ENCODE measurements at places on chromosomes 6 and 20. TPM values are rescaled to one million over a fixed set of nuclear protein-coding genes. Genes with fewer than 3 reads are reported as not detected.
A peak's percentile ranks its signal among the peaks of the same experiment; 100 is the strongest.

- DNase-seq, result no peak
Observed at GRCh38 chr6:132101535-132101934, 150.4 kb upstream of the CCN2 start.

GRCh38 chr6:158033751-158034702 lies 52.4 kb downstream of the SYNJ2 start:
- no peak for DNase-seq

DNA sequence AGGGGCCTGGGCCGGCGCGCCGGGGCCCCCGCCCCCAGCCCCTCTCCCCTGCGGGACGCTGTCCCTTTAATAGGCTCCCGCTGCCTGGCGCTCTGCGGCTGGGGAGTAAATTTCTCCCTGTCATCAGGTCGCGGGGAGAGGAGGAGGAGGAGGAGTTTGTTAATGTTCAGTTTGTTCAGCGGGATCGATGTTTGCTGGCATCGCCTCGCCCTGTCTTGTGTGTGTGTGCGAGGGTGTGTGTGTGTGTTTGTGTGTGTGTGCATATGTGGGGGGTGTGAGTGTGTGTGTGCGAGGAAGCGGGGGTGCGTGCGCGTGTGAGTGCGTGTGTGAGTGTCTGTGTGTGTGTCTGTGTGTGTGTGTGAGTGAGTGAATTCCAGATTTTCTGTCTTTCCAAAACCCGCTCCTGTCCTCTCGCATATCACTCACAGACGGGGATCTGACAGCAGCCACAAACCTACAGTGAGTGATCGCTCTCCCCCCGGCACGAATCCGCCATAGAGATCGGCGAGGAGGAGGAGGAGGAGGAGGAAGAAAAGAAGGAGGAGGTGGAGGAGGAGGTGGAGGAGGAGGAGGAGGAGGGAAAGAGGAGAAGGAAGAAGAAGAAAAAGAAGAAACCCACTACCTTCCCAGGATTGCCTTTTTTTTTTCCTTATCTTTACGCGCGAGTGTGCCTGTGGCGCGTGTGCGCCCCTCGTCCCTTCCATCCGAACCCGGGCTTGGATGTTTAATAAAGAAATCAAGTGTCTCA lies at the start of gene TSHZ2:
Gene TSHZ2 (plus strand): TSS at position 169 of the 748 bp plus-strand sequence. CDS start 936 bp downstream, outside the sequence.
- DNase-seq, result peak; percentile 80

DNA sequence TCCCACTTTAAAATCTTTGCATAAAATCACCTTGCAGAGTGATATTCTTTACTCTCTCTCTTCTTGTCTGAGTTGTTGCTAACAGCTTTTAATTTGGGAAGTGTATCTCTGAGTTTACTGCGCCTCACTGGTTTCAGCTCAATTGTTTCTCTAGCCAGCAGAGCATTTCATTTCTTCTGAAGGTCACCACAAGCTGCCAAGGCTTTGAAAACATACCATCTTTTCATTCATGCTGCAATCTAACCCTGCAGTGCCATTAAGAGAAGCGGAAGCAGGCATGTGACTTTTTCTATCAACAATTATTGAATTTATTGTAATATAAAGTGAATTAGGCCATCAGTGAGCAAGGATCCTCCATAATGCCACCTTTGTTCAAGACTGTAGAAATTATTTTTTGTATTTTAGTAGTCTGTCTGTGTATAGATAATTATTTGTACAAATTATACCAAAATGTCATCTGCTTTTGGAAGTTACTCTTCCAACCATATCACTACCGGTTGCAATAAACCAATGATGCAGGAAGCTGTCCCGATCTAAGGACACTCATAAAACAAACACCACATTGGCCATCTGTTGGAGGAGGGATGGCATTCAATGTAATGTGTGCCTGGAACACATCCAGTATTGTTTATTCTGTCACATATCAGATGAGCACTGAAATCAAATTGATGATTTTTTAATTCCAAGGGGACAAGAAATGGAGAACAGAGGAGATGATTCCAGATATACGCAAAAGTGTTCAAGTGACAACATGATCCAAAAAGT lies 26.8 kb downstream of the HS3ST5 start:
- DNase-seq, result peak; percentile 21

DNA sequence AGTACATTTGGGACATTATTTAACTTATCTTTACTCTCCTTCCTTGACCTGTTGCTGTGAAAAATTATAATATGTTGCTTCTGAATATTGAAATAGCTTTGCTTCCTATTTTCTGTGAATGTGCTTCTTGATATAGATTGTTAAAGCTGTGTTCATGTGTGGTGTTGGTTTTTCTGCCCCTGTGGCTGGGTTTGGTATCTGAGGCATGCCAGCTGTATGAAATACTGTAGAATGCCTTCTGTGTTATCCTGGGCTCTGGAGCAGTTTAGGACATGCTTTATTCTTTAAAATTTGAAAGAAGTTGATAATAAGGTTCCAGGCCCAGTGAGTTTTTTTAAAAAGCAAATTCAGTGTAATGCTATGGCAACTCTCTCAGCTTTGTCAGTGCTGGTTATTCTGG lies 71.7 kb downstream of the HIVEP1 start:
- DNase-seq, result no peak

DNA sequence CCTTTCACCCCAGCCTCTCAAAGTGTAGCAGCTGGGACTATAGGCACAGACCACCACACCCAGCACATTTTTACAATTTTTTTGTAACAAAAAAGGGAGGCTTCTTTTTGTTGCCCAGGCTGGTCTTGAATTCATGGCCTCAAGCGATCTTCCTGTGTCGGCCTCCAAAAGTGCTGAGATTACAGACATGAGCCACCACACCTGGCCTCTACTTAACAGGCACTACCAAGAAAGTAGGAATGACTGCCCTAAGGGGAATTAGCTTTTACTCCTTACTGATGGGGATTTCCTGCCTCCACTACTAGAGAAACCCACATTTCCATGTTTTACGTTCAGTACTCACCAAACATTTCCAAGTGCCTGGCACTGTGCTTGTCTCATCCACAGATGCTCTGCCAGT lies 109.6 kb downstream of the CARMIL1 start:
- no peak for DNase-seq

- no peak for DNase-seq
Observed at GRCh38 chr6:22411376-22412105, 114.7 kb upstream of the PRL start.

DNA sequence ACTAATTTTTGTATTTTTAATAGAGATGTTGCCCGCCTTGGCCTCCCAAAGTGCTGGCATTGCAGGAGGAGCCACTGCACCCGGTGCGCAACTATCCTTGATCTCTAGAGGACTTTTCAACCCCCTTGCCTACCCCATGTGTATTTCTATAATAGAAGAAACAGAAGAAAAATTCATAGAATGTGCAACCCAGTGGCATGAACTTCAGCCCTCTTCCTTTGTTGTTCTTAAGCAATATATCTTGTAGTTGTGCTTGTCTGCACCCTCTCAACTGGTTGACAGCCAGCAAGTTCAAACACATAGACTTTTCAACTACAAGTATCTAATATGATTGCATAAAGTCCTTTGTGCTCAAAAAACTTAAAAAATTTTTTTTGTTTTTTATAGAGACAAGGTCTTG lies 72.3 kb upstream of the NCOA3 start:
- no peak for DNase-seq

DNA sequence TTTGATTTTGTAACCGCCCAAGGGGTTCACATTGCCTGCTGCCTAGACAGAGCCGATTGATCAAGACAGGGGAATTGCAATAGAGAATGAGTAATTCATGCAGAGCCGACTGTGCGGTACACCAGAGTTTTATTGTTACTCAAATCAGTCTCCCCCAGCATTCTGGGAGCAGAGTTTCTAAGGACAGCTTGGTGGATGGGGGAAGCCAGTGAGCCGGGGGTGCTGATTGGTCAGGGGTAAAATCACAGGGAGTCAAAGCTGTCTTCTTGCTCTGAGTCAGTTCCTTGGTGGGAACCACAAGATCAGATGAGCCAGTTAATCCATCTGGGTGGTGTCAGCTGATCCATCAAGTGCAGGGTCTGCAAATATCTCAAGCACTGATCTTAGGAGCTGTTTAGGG lies 60.0 kb upstream of the EZR start:
- no peak for DNase-seq

- DNase-seq, result no peak
Observed at GRCh38 chr6:33686225-33686924, 25.1 kb downstream of the UQCC2 start.

GRCh38 chr6:170476360-170476759 lies 76.7 kb downstream of the PSMB1 start:
- DNase-seq, result no peak

RNF182 gene
- 0.98 TPM for polyA plus RNA-seq

PPIL6 gene
- polyA plus RNA-seq, result 19.8 TPM

CLPSL1 gene
- not detected for polyA plus RNA-seq

NEDD9 gene
- polyA plus RNA-seq, result 64.5 TPM
